Fibroblast of skin of left biceps (primary cell): ENCODE measurements at places on chromosomes 11 and 22.

DNA sequence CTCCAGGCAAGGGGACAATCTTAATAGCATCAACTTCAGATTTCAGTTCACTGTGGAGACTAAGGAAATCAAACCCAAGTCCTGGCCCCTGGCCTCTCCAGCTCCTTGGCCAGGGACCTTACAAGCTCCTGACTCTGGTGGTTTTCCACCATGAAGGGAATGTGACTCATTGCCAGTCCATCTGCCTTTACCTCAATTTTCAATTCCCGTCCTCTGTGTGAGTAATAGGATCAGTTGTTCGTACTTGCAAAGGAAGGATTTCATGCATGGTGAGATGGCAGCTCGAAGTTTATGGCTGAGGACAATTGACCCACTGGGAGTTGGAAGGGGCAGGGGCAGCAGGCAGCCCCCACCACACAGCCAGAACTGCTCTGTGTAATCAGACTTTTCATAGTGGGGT, 42.5 kb downstream of the INSC start:
- DNase-seq = no peak

DNA sequence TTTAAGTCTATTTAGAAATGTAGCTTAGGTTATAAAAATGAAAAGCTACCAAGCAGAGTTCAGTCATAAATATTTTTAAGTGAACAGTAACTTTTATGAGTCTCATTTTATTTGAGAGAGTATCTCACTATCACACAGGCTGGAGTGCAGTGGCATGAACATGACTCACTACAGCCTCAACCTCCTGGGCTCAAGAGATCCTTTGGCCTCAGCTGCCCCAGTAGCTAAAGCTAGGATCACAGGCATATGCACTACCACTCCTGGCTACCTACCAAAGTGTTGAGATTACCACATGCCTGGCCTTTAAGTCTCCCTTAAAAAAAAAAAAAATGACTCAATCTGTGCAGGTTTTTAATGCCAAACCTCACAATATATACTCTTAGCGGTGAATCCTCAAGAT, 34.7 kb upstream of the CLNS1A start:
- peak; percentile 47 for DNase-seq

DNA sequence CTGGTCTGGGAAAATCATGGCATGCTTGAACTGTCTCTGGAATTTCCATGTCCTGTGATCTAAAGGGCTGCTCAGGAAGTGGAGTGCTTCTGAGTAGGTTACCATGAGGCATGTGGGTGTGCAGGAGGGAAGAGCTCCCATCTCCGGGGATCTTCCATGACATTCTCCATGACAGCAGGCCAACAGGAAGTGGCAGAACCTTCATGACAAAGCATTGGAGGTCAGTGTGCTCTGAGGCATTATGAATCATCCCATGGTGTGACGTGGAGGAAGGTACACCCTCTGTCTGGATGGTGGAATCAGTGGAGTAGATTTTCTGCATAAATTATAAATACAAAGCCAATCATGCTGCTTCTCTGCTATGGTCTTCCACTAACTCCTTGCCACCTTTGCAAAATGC, 139.6 kb upstream of the E2F8 start:
- DNase-seq = peak; percentile 36

- DNase-seq = no peak
Observed at GRCh38 chr11:6321961-6322362, 1.7 kb upstream of the CAVIN3 start.

- no peak for DNase-seq
Observed at GRCh38 chr11:11155962-11156815, 196.9 kb downstream of the CSNK2A3 start.

- no peak for DNase-seq
Observed at GRCh38 chr11:30091737-30092136, 74.9 kb upstream of the KCNA4 start.

- no peak for DNase-seq
Observed at GRCh38 chr11:45158210-45158731, 11.8 kb downstream of the PRDM11 start.

DNA sequence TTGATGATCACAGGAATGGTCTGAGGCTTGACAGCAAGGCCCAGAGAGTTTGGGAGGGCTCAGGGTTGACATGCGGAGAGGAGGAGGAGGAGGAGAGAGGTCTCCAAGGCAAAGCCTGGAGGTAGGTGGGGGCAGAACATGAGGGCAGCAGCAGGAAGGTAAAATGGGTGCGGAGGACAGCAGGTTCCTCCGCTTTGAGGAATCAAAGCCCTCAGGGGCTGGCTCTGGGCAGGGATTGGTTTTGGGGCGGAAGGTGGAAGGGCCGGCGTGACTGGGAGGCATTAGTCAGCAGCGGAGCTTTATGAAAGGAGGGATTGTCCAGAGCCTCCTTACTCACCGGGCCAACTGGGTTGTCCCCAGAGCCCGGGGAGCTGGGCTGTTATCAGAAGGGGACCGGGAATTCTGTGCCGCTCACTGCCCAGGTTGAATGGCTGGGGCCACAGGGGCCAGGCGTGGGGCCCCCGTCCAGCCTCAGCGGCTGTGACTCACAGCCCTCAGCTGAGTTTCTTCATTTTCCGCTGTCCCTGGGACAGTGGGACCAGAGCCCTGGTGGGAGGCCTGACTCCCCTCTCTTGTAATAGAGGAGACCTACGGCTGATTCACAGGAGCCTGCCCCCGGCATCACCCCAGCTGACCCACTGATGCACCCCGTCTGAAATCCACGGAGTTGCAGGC, 36.2 kb downstream of the LIF start:
- no peak for DNase-seq

DNA sequence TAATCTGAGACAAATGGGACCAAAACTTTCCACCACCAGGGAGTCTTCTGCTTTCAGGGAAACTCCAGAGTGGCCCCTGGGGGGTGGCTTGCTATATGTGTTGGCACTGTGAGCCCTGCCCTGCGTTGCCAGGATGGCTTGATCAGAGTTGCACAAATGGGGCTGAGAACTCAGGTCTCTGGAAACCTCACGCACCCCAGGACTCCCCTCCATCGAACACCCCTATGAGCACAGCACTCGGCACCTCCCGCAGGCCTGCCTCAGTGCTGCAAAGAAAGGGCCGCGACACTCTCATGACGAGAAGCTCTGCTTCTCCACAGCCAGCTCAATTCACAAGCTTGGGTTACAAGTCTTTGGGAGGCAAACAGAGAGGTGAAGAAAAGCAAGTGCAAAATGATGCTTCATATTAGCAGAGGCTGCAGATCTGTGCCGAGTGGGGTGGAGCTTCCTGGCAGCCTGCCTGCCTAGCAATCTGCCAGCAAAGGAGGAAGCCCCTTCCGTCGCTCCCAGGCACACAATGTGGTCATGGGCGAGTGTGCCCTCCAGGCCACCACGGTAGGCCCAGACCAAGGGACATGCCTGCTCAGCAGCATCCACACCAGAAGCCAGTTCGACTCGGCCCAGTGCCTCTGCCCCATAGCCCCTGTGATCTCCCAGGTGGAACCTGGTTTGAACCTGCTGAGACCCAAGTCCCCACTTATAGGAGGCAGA, 55.7 kb downstream of the MYH9 start:
- no peak for DNase-seq

DNA sequence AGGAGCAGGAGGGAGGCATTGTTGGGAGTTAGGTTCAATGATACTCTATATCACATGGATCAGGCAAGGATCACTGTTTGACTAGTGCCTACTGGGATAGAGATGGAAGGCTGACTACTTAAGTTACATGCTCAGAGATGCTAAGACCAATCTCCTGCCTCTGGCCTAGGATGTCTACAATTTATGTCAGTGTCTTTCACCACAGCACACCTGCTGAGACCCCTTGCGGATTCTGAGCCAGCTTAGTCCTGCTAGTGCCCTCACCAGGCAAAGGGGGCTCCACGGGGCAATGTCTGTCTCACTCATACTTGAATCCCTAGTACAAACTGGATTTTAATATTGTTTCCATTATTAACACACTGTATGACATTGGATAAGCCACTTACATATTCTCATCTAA, 732.5 kb downstream of the DLG2 start:
- DNase-seq = no peak

DNA sequence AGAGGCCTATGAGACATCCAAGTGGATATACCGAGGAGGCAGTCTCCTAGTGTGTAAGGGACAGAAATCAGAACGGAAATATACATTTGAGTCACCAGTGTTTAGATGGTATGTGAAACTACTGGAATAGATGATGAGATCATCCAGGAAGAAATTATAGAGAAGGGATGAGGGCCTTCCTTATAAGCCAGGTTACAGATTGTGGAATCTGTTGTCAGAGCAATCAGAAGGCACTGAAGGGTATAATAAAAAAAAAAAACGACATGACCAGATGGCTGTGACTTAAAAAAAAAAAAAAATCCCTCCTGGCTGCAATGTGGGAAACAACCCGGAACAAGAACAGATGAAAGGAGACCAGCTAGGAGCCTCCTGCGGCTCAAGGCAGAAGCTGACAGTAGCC, 2.7 kb downstream of the MAJIN start:
- peak; percentile 23 for DNase-seq

GRCh38 chr11:102279641-102280170, 37.6 kb upstream of the BIRC3 start:
- peak; percentile 73 for DNase-seq

DNA sequence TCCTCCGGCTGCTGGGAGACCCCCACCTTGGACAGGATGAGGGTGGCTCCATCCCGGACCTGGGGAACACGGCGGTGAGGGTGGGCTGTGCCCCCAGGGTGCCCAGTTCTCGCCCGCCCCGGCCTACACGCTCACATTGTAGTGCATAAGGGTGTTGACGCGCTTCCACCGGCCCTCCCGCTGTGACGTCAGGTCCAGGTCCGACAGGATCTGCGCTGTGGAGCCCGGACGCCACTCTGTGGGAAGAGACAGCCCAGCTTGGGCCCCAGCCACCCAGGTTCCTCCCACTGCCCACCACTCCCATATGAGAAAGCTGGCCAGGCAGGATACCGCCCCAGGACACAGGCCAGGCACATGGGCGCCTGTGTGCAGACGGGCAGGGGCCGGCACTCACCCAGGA, 8.3 kb upstream of the MAPK11 start:
- DNase-seq = no peak

DNA sequence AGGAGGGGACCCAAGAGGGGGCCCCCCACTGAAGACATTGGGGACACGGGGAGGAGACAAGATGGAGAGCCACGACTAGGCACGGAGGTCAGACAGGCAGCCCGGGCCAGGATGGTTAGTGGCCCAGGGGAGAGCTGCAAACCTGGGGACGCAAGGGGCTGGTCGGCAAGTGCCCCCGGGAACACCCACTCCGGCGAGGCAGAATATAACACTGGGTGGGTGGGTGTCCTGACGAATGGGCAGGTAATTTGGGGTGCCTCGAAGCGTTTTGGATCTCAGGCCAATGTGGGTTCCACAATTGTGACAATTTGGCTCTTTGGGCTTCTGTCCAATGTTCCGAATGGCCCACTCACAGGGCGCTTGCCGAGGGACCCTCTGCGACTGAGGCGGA, 9.9 kb downstream of the IGF2 start:
- DNase-seq = no peak

DNA sequence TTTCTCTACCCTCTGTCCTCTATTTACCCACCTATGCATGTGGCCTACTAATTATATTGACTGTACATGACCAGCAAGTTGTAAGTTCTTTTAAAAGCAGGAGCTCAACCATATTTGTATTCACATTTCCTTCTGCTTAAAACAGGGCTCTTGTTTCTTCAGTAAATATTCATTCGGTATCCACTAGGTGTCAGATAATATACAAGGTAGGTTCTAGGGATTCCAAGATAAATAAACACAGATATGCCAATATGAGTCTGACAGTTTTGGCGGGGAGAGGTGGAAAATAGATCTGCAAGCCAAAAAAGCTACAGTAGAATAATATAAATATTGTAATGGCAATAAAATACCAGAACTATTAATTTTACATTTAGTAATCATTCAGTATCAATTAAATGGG, 15.3 kb upstream of the RAB30 start:
- DNase-seq = no peak

DNA sequence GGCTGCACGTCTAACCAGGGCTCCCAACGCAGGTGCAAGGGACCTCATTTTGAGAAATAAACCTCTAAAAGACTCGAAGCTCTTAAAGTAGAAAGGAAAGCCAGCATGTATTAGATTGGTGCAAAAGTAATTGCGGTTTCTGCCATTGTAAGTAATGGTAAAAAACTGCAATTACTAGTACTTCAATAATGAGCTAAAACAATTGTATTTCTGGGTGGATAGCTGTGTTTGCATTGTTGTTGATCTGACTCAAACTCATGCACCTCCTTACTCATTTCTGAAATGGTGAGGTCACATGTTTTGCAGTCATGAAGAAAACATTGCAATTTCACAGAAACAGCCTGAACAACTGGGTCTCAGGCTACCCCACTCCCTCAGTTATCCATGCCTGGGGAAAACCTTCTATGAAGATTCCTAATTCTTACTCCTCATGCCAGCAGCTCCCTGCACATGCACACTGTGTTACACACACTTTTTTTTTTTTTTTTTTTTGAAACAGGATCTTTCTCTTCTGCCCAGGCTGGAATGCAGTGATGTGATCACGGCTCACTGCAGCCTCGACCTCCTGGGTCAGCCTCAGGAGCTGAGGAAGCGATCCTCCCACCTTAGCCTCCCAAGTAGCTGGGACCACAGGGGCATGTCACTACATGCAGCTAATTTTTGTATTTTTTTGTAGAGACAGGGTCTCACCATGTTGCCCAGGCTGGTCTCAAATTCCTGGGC, 24.6 kb downstream of the VWCE start:
- DNase-seq = no peak

- DNase-seq = no peak
Observed at GRCh38 chr22:46780453-46780852, 18.0 kb downstream of the TBC1D22A start.

- DNase-seq = no peak
Observed at GRCh38 chr11:12141283-12141682, 30.9 kb downstream of the MICAL2 start.

GRCh38 chr11:61682093-61682732, 2.0 kb downstream of the DAGLA start:
- DNase-seq = no peak
